ENCODE measurements at places on chromosomes 11 and 22.

GRCh38 chr11:33697997-33698396 is 2.6 kb downstream of the C11orf91 start:
- DNase-seq: no peak

GRCh38 chr11:77416357-77416756 is 57.5 kb downstream of the PAK1 start:
- no peak for DNase-seq

GRCh38 chr11:71211631-71212030 is 40.7 kb downstream of the SHANK2 start:
- DNase-seq: no peak

DNA sequence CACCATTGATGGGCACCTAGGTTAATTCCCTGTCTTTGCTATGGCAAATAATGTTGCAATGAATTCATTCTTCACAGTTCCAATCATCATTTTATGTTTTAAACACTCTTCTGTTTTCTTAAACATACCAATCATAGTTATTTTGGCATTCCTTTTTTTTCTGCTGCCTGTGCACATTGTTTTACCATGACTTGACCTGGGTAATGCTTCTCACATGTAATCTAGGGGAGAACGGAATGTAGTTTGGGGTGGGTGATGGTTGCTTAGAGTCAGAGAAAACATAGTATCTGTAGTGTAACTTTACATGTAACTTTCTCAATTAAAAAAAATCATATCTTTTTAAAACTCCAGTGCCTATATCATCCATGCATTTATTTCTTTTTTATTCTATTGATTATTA is 1945.3 kb upstream of the RAG2 start:
- no peak for DNase-seq

GRCh38 chr11:113553235-113553634 is 78.0 kb upstream of the DRD2 start:
- no peak for DNase-seq

DNA sequence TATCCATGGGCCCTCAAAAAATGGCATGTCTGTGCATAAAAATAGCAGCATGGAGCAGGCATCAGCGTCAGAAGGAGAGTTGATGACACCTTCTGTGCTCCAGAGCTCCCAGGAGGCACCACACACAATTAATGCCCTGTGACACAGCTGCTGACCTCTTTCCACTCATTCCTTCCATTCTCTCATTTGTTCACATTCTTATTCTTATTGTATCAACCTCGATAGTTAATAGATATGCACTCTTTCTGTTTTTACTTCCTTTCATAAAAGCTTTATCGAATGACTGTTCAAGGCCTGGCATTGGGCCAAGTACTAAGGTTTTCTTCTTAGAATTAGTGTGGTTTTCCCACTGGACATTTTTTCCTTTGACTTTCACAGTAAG is 266.0 kb upstream of the MTNR1B start:
- no peak for DNase-seq

DNA sequence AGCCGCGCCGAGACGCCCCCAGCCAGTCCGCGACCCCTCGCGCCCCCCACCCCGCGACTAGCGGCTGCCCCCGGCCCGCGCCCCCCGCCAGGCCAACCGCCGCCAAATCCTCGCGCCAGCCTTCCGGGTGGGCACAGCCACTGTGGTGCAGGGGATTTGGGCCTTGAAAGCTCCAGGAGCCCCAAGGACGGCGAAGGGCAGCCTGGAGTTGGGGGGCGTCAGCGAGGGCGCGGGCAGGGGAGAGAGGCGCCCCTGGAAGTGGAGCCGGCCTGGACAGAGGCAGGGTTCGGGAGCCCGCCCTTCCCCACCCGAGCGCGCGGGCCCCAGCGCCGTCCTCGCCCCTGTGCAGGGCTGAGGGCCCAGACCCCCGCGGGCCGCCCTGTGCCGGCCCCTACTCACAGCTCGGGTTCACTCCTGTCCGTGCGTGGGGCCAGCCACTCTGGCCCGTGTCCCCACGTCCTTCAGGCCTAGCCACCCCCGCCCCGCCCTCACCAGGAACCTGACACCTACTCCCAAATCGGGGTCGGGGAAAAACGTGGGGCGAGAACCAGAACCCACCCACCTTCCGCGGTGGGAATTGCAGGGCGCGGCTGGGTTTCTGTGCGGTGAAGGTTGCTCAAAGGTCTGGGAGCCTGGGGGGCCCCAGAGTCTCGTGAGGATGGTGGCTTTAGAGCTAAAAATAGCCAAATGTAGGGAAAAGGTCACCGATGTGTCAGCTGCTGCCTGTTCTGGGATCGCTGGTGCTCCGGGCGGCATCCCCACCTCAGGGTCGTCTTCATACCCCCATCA is at the start of gene CPT1B:
CPT1B (minus strand) TSS at position 441 of the 789 bp plus-strand sequence. CDS start 512 bp downstream, outside the sequence.
- DNase-seq: no peak

DNA sequence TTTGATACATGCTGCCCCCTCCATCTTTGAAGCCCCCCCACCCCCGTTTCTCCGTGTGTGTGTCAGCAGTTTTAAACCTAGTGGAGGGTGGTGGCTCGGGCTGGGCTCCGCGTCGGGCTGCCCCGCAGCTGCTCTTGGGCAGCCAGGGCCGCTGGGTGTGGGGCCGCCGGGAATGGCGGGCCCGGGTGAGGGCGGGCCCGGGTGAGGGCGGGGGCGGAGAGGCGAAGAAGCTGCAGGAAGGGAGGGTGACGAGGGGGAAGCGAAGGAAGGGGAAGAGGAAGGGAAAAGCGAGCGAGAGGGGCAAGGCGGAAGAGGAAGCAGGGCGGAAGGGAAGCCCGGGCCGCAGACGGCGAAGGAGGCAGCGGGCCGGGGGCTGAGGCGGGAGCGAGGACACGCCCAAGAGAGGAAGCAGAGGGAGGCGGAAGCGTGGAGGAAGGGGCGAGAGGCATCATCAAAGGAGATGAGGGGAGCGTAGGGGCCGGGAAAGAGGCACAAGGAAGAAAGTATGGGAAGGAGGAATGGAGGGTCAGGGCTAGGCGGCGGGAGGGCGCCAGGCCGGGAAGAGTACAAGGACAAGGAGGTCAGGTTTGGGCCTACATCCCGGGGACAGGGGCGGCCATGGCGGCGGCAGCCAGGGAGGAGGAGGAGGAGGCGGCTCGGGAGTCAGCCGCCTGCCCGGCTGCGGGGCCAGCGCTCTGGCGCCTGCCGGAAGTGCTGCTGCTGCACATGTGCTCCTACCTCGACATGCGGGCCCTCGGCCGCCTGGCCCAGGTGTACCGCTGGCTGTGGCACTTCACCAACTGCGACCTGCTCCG is 82.4 kb downstream of the BCR start:
- no peak for DNase-seq

DNA sequence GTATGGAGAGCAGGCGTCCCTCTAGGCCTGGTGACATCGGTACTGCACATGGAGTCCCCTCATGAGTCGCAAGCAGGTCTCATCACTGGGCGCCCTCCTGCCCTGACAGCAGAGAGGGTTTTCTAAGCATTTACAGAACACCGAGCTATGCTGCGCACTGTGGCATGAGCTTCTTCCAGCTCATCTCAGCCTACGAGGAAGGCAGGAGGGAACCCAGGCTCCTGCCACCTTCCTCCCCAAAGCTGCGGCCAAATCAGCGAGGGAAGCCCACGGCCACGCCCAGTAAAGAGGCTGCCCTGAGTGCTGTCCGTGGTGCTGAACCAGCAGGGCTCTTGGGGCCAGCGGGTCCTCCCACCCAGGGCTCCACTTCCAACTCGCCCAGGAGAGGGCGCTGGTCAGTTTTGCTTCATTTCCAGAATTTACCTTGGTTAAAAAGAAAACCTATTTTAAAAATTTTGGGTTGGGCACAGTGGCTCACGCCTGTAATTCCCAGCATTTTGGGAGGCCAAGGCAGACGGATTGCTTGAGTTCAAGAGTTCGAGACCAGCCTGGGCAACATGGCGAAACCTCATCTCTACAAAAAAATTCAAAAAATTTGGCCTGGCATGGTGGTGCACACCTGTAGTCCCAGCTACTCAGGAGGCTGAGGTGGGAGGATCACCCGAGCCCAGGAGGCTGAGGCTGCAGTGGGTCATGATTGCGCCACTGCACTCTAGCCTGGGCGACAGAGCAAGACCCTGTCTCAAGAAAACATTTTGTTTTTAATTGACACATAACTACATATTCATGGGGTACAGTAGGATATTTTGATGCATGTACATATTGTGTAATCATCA is 34.2 kb downstream of the PHF21B start:
- peak; percentile 38 for DNase-seq

- no peak for DNase-seq
Measured at GRCh38 chr22:33919391-33920196, 682 bp downstream of the LARGE1 start.

- no peak for DNase-seq
Measured at GRCh38 chr22:34293324-34293723, 373.0 kb upstream of the LARGE1 start.

DNA sequence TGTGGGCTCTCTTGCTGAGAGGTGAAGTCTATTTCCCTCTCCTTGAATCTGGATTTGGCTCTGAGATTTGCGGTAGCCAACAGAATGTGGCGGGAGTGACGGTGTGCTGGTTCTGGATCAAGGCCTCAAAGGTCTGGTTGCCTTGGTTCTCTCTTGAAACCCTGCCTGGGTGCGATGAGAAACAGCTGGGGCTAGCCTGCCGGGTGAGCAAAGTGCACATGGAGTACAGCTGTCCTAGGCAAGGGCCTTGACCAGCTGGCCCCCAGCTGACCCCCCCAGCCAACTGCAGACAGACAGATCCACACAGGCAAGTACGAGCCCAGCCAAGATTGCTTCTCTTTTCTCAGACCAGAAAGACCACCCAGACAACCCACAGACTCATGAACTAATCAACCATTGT is 10.8 kb downstream of the SUN2 start:
- no peak for DNase-seq

GRCh38 chr22:31533374-31533773 is 37.0 kb downstream of the SFI1 start:
- DNase-seq: no peak

DNA sequence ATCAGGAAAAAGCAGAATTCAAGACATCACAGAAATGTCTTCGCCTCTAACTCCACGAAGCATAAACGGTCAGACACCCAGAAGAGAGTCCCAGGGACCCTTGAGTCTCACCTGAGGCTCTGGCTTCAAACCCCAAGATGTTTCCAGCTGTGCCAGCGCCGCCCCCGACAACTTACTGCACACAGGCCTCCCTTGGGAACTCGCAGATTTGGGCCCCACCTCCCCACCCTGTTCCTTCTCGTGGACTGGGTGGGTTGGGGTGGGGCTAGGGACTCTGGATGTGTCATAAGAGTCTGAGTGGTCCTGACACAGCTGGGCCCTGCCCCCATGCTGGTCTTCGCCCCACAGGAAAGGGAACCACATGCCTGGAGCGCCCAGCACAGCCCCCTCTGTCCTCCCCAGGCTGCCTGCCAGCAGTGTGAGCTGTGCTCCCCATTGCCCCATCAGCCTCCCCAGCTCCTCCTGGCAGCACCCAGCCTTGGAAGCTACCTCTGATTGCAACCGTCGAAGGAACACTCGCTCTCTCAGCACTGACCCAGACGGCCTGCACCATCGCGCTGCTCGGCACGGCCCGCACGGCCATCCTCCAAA is 147.5 kb downstream of the CRYBB2 start:
- DNase-seq: no peak

GRCh38 chr11:5546457-5546856 is 1.9 kb downstream of the OR52H1 start:
- DNase-seq: no peak

- no peak for DNase-seq
Measured at GRCh38 chr11:134761386-134761785, 349.3 kb upstream of the B3GAT1 start.

DNA sequence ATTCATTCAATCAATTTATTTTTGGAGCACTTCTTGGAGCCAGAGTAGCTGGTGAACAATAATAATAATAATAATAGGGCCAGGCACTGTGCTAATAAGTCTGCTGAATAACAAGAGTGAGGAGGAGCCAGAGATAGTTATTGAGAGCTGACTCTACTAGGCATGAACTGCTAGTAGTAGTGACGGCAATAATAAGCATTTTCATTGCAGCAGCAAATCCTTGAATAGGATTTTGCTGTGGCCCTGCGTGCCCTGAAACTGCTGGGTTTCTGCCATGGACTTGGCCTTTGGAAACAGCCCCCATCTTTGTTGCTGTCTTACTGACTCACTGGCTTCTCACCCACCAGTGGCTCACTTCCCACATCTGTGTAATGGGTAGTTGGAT is 545.9 kb downstream of the MIAT start:
- no peak for DNase-seq

DNA sequence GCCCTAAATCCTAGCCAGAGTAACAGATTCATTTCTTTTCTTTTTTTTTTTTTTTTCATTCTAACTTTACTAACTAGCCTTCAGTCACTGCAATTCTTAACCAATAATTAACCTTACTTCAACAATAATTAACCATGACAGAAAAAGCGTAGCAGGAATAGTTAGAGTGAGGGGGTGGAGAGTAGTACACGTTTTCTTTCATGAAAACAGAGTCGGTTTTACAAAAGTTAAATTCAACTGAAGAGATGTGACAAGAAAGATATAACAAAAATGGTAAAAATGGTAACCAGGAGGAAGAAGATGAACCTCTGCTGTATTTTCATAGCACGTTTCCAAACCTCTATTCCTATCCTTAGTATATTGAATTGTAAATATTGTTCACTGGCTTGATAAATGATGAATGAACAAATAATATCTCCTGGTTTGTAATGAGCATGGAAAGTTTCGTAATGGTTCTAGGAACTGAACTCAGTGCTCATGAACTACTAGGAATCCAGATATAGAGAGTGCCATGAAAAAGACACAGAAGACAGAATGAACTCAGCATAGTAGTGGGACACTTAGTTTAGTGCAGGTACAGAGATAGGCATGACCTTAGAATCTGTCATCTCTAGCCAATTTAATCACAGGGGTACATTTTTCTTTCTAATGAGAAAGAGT is 116.5 kb upstream of the ANO5 start:
- no peak for DNase-seq

GRCh38 chr11:77101043-77101537 is 1.6 kb upstream of the OMP start:
- DNase-seq: peak; percentile 12

DNA sequence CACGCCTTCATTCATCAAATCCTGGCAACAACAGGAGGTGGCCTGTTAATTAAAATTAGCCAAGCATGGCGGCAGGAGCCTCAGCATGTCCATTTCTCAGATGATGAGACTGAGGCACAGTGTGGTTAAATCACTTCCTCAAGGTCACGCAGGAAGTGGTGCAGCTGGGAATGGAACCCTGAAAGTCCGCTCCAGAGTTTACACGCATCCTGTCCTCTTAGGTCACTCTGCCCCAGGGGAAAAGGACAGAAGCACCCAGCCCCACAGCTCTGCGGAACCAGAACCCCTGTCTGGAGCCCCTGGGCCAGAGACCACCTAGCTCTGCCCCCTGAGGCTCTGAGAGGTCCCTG is 19.6 kb downstream of the RPL3 start:
- DNase-seq: no peak

- DNase-seq: no peak
Measured at GRCh38 chr11:6799402-6799801, at the start of gene OR6A2. Gene OR6A2, minus strand, starts transcription at chr11:6799689. Its CDS starts 3,981 bp downstream, at chr11:6795708.

DNA sequence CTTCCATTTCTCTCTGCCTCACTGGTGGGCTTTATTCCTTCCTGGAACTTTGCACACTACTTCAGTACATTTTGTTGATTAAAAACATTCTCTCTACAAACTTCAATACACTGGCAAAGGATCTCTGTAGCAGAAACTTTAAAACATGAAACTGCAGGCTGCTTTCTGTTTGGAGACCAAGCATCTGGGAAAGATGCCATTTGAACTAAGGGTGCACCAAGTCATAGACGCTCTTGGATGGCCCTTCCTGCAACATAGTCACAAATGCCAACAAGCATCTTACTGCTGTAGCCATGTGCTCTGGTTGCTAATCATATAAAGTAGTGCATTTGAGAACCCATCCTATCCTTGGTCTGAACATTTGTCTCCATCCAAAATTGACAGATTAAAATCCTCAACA is 56.4 kb downstream of the SNX19 start:
- DNase-seq: no peak

Measured in hematopoietic multipotent progenitor cell treated with erythropoietin and hydrocortisone succinate and interleukin-3 and kit ligand, for 17 days (in vitro differentiated cells).